Uterus (tissue), 4 donors: ENCODE measurements at places on chromosomes 6 and 20.

DNA sequence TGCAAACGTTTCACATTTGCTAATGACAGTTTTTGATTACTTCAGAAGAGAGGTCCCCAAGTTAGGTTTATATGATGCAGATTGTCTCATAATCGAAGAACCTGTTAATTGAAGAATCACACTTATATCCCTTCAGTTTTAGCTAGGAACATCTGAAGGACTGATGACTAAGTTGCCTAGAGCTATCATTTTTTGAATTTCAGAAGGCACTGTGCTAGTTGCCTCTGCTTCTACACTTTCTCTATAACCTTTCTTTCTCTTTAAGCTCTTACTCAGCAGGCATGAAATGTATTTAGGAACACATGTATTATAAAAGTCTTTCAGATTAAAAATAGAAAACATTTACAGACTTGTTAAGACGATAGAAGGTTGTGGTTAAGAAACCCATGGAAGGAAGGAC lies 14.4 kb upstream of the GJE1 start:
- no peak for DNase-seq

- DNase-seq = no peak
These were observed 62.4 kb downstream of the TNFRSF21 start for GRCh38 chr6:47247227-47247797.

GRCh38 chr20:31923388-31924331 lies 28.2 kb downstream of the PDRG1 start:
- DNase-seq = no peak

- DNase-seq = no peak
These were observed 349.2 kb downstream of the TPBG start for GRCh38 chr6:82712826-82713225.

- no peak for DNase-seq
These were observed 702.1 kb downstream of the FRK start for GRCh38 chr6:115358616-115359015.

DNA sequence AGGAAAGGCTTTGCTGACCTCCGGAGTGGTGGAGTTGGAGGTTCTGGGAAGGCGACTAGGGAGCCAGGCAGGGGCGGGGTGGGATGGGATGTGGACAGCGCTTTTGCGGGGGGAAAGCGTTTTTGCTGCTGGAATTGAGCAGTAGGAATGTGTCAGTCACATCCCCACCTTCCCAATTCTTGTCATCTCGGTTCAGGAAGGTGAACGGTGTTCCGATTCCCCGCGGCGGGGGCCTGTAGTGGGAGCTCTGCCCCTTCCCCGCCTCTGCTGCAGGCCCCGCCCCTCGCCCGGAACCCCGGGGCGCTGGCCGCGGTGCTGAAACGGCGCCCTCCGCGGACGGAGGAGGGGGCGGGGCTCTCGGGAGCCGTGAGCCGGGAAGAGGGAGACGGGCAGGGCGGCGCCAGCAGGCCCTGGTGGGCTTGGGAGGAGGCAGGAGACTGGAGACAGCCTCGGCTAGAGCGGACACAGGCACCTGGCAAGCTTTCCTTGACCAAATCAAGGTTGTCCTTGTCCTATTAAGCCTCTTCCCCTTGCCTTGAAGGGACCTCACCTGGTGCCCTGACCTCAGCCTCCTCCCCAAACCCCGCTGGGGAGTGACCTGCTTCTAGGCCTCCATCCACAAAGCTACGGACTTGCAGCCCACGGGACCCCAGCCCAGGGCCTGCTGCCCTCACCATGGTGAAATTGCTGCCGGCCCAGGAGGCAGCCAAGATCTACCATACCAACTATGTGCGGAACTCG lies at the start of gene LHFPL5:
LHFPL5 (plus strand) TSS at position 357 of the 741 bp plus-strand sequence; CDS start at position 676, 319 bp downstream.
- DNase-seq = no peak

DNA sequence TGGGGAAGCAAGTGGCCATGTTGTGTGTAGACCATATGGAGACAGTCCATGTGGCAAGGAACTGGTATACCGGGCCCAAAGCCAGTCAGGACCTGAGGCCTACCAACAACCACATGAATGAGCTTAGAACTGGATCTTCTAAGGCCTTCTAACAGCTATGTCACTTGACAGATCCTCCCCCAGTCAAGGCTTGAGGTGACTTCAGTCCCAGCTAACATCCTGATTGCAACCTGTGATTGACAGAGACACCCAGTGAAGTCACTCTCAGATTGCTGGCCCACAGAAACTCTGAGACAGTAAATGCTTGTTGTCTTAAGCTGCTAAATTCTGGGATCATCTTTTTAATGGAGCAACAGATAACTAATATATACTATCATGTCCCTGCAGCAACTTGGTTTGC lies 32.9 kb downstream of the AHI1 start:
- no peak for DNase-seq

DNA sequence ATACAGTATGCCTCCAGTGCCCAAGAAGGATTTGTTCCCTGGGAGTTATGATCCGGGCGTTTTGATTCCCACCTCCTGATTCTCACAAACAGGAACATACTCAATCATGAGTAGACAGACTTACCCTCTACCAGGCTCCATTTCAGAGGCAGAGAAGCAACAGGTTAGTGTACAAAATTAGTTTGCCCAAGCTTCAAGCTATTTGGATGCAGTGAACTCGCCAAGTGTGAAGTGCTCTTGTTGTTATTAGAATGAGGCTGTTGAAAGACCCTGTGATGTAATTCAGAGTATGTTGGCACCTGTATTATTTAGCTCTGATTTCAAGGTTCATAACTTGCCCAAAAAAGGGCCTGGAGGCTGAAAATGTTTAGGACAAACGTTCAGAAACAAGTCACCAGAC lies 247.0 kb downstream of the PHACTR1 start:
- DNase-seq = no peak

DNA sequence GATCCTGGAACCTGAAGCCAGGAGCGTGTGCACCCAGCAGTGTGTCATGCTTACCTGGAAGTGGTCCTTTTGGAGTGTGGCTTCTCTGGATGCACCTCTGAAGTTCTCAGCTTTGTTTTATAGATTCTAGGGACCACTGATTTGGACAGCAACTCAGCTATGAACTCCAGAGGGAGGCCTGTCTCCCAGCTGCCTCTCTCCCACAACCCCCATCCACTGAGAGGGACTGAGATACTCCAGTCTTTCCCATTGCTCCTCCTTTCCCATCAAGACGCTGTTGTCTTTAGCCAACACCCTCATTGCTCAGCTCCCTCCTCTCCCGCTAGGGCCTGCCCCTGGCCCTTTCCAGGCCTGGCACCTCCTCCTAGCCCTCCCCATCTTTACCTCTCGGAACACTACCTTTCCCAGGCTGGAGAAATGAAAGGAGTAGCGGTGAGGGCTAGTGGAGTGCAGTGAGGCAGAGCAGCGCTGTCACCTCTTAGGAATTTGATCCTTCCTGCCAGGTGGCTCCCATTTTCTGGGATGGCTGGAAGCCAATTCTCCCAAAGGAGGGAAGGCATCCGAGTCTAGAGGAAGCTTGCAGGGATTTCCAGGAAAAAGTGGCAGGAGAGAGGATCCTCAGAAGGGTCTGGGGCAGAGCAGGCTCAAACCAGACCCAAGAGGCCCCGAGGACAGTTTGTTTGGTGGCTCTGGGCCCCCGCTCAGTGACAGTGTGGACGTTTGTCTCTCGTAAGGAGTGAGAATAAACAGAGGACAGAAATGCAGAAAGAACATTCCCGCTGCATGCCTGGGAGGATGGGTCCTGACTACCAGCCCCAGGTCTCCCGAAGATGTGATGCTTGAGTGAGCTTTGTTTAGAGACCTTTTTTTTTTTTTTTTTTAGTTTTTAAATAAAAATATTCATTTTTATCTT lies at the start of gene LRRN4:
LRRN4 (minus strand) TSS at position 285 of the 913 bp plus-strand sequence. CDS start 1,261 bp downstream, outside the sequence.
- no peak for DNase-seq

GRCh38 chr6:147624946-147625515 lies 116.5 kb downstream of the SAMD5 start:
- DNase-seq = no peak

- DNase-seq = no peak
These were observed 5.0 kb downstream of the MANBAL start for GRCh38 chr20:37294262-37294981.

- DNase-seq = no peak
These were observed 1359.4 kb upstream of the GJE1 start for GRCh38 chr6:140773276-140773675.

GRCh38 chr20:25023356-25023755 lies 30.8 kb upstream of the APMAP start:
- DNase-seq = no peak

- DNase-seq = no peak
These were observed 587.8 kb upstream of the JAG1 start for GRCh38 chr20:11261533-11262000.

DNA sequence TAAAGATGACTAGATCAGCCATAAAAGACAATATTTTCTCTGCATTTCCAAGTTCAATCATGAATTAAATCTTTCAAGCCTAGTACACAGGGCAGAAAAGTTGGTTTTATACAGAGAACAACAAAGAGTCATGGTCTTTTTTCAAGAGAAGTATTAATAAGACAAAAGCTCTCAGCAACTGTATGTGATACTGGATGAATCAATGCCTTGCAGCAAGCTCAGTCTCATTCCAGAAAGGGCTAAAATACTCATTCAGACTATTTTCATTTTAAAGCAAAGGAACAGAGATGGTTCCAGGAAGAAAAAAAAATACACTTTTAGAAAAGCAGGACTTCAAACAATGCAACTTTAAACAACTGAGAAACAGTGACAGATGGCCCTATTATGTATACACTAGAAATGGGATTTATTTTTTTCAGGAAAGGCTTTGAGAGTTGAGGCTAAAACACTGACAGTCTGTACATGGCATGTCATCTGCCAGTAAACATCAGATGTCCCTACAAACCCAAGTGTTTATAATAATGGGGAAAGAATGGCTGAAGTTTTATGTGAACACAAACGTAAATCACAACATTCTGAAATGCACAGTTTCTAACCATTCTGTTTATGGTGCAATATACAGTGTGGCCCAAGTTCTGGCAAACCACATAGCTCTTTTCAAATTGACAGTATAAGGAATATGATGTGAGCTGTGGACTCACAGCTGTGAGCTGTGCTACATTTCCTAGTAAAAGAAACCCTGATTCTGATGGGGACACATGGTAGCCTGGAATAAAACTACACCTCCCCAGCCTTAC lies 114.3 kb upstream of the DST start:
- DNase-seq = no peak

- DNase-seq = no peak
These were observed 114.1 kb downstream of the GJA10 start for GRCh38 chr6:90008189-90008907.

DNA sequence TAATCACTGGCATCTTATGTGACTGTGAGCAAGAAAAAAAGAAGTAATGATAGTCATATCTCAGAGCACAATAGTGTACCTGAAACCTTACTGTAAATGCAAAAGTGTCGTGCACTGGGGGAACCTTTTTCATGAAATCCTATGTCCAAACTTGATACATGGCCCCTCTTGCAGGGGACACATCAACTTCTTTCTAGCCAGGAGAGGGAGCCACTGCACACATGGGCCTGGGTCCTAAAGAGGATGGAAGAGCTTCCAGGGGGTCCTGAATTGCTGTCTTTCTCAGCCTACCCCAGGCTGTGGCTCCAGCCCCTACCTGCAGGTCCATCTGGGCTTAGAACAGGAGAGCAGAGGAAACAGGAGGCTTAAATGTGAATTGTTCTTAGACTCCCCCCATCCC lies 165.7 kb downstream of the SOD2 start:
- no peak for DNase-seq

GRCh38 chr6:63817492-63818050 lies 182.0 kb downstream of the PHF3 start:
- DNase-seq = no peak

DNA sequence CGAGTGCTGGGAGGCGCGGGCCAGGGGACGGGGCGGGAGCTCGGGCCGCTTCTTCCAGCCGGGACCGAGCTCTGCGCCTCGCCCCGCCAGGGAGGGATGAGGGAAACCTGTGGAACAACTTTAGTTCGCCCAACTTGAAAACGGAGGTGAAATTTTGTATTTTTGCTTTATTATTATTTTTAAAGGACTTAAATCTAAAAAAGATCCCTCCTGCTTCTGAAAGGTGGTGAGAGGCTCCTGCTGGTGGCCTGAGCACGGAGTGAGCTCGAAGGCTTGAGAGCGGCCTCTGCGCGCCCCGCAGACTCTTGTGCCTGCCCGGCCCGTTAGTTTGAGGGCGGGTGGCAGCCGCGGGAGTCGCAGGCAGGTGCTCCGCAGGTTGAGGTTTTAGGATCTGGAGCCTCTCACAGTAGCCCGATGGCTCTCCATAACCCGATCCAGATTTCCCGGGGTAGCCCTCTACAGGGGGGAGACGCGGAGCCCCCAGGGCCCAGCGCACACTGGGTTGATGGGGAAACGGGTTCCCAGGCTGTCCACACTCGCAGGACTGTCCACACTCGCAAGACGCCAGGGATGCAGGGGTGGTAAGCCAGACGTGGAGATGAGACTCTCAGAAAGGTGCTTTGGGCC lies 46.2 kb upstream of the SUPT3H start:
- no peak for DNase-seq

GRCh38 chr6:3906846-3907151 lies 57.6 kb downstream of the FAM50B start:
- no peak for DNase-seq

- no peak for DNase-seq
These were observed 344.4 kb downstream of the THBS2 start for GRCh38 chr6:168909288-168909687.

DNA sequence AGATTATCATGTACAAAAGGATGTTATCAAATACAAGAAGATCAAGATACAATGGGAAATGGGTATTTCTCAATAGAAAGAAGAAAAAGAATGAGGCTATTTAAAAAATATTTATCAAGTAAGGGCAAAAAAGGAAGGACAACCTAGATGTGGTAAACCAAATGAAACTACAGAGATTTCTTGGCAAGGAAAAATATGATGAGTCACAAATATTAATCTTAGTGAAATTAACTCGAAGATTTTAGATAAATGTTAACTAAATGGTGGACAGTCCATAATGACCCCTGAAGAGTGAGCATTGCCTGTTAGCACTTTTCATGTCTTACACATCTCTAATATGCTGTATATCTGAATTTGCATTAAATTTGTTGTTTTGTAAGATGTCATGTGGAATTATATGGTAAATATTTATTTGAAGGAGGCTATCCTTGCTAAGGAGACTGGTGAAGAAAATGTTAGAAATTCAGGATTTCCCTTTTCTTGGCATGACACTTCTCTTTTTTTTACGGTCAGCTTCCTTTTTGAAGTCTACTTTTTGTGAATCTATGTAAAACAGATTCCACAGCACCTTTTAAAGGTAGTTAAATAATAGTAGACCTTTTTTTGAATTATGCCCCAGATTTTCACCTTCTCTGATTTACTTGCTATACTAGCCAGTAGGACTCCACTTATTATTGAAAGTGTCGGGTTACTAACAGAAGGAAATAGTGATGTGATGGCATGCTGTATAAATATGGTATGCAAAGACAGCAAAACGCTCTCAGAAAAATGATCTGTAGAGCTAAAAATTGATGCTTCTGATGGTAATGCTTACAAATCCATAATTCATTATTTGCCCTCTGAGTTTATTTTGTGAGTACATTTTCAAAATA lies 120.5 kb downstream of the HIVEP1 start:
- DNase-seq = no peak
